ENCODE measurements at places on chromosomes 2 and 18.

DNA sequence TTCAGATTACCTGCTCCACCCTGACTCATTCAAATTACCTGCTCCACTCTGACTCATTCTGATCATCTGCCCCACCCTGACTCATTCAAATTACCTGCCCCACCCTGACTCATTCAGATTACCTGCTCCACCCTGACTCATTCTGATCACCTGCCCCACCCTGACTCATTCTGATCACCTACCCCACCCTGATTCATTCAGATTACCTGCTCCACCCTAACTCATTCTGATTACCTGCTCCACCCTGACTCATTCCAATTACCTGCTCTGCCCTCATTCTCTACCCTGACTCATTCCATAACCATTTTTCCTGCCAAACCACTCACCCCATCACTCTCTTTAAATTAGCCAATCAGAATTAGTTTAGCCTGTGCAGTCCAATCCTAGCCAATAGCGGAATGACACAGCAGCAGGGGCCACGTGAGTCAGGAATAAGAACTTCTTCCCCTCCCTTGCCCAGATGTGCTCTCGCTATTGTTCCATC, 26.2 kb downstream of the CFAP53 start:
- no peak for DNase-seq

DNA sequence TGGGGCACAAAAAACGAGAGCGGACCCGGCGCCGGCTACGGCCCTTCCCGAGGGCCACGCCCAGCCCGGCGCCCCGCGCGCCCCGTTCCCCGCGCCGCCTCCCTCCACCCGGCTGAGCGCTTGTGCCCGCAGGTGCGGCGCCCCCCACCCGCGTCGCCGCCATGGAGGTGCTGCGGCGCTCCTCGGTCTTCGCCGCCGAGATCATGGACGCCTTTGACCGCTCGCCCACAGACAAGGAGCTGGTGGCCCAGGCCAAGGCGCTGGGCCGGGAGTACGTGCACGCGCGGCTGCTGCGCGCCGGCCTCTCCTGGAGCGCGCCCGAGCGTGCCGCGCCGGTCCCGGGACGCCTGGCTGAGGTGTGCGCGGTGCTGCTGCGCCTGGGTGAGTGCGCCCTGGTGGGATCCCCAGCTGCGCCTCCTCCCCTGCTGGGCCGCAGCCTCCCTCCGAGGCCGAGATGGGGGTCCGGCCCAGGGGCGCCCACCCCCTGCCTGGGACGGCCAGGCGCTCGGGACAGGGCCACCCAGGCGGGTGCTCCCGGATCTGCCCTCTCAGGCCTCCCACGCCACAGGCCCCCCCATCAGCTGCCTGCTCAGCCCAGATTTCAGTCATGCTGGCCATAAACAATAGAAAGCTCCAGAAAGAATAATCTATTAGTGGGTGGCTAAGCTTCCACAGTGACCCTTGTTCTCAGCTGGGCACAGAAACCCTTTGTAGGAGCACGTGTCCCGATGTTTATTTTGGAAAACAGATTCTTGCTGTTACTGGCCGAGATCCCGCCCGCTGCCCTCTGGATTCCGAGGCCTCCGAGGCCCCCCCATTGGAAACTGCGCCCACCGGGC, 997 bp downstream of the BOK start:
- DNase-seq, result no peak

DNA sequence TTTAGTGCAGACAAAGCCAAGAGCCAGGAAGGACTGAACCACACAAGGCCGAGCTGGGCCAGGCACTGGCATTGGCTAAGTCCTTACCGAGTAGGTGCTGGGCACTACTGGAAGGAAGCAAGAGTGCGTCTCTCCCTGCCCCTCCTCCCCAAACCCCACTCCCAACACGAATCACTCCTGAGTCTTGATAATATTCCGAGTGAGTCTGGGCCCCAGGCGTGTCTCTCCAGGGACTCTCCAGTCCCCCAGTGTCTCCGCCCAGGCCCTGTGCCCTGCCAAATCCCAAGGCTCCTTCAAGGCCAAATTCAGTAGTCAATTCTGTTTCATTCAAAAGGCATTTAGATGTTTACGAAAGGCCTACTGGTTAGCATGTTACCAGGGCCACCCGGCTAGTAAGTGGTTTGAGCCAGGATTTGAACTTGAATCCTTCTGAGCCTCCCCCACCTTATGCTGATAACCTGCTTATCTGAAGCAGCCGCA, 82.8 kb downstream of the GLI2 start:
- no peak for DNase-seq

- no peak for DNase-seq
Measured at GRCh38 chr2:56128235-56128634, 55.6 kb upstream of the CCDC85A start.

DNA sequence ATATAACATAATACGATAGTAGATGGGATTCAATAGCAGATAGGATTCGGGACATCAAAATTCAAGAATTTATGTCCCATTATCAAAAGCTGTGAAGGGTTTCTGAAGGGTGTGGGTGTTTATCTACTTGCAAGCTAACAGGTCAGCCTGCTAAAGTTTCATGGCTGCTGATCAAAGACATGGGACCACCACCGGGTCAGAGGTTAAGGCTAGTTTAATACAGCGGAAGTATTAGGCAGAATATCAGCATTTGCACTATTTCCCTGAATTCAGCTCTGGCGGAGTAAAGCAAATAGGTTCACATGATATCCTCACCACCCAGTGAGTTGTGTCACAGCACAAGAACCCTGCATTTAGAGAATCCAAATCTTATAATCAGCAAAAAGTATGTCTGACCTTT, 82.5 kb downstream of the DSEL start:
- no peak for DNase-seq

DNA sequence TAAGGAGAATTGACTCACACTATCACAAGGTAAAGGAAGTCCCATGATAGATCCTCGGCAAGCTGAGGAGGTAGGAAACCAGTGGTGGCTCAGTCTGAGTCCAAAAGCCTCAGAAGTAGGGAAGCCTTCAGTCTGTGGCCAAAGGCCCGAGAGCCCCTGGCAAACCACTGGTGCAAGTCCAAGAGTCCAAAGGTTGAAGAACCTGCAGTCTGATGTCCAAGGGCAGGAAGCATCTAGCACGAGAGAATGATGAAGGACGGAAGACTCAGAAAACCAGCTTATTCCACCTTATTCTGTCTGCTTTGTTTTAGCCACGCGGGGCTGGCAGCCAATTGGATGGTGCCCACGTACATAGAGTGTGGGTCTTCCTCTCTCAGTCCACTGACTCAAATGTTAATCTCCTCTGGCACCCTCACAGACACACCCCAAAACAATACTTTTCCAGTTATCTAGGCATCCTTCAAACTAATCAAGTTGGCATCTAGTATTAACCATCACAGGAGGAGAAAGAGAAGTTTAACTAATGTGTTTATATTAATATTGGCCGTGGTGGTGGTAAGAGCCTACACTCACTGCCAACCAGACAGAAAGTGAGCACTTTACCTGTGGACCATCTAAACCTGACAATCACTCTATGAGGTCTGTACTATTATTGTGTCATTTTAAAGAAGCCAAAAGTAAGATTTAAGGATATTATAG, 8.1 kb upstream of the TRIB2 start:
- DNase-seq, result no peak

DNA sequence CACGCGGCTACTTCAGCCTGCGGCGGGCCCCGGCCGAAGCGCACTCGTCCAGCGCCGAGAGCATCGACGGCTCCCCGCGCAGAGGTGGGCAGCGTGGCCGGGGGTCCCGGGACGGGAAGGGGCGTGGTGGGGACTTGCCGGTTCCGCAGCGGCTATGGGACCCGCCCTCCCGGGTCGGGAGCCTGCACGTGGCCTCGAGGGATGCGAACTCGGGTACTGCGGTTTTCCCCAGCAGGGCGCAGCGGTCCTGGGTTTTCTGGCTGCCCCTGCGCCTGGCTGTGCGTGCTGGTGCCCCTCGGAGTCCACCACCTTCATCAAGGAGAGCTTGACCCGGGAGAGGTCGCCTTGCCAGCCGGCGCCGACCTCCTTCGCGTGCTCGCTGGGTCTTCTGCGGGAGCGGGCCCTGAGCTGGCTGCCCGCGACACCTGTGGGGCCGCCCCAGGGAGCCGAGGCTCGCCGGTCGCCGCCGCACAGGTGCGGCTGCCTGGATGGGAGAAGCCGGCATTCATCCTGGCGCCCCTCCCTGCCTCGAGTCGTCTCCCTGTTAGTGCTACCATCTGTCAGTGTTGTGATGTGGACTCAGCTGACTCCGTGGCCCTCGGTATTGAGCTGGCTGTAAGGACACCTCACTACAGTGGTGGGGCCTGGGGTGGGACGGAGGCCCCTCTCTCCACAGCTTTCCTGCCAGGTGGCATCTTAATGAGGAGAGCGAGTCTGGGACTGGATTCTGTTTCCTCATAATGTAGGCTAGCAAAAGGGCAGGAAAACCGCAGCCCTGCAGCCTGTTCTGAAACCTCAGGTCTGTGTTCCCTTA, 177.3 kb downstream of the AGAP1 start:
- no peak for DNase-seq

DNA sequence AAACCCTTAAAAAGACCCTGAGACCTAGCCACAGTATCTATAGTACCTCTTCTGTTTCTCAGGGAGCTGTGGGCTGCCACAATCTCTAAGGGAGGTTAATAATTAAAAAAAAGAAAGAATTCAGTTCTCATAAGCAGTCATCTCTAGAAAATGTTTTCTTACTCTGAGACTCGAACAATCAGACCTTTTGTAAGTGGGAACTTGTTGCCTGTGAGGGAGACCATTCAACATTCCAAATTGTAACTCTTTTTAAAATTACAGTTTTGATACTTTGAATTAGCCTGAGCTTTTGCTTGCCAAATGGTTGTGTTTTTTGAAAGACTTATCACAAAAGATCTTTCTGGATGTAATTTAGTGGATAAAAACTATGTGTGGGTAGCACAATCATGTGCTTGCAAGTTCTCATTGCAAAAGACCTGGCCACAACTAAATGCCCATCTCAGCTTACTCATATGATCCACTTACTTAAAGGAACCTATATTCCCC, 33.3 kb downstream of the IL1R2 start:
- no peak for DNase-seq

DNA sequence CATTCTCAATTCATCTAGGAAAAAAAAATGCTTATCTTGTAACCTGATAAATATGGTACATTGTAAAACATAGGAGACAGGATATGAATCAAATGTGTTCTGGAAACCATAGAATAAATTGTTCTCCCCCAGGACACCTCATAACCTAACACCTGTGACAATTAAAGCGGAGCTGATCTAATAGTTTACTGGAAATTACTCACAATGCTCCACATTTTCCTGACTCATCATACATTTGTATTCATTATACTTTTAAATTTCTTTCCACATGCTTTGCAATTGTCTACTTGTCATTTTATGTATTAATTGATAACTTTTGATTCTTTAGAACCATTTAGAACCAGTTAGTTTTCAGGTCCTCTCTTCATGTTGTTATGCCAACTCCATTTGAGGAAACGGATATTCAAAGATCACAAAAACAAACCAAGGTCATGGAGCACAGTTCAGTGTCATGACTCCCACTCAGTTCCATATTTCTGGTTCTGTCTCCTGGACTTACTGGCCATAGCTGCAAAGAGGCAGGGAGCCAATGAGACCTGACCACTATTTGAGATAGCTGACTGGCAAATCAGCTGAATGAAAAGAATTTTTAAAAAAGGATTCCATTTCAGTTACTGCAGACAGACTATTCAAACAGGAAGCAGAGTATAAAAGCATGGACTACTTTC, 128.5 kb downstream of the CALCRL start:
- no peak for DNase-seq

GRCh38 chr2:3647831-3648651, 10.0 kb upstream of the ALLC start:
- DNase-seq, result no peak

- DNase-seq, result no peak
Measured at GRCh38 chr2:119119076-119119785, 39.3 kb downstream of the C1QL2 start.

GRCh38 chr2:227805578-227805977, 8.1 kb upstream of the CCL20 start:
- no peak for DNase-seq

GRCh38 chr2:41723526-41723925, 324.3 kb upstream of the PKDCC start:
- no peak for DNase-seq

- no peak for DNase-seq
Measured at GRCh38 chr18:46468426-46469180, 188.4 kb downstream of the LOXHD1 start.

GRCh38 chr2:173580956-173581355, 226.3 kb downstream of the CDCA7 start:
- no peak for DNase-seq
